ENCODE measurements at places on chromosomes 13 and 19. TPM values are rescaled to one million over a fixed set of nuclear protein-coding genes. Genes with fewer than 3 reads are reported as not detected.

TMC4 gene
- 1.3 TPM for total RNA-seq

ZNF723 gene
- total RNA-seq = not detected

SIGLEC5 gene
- total RNA-seq = 0.92 TPM

DNA sequence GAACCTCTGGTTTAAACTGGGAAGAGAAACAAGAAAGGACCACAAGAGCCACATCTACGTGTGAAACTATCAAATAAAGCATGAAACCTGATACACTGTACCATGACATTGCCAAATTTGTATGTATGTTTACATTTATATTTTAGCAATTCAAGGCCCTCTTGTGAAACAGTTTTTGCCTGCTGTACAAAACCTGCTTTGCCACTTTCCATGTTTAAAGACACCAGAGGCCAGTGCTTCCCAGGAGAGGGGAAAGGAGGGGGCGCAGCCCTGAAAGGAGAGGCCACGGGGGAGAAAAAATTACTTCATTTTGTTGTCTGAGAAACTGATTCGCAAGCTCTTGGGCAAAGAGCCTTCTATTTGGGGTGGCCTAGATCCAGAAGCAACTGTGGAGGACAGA is 124.8 kb downstream of the DCLK1 start:
- no peak overlapping the region for H3K27ac ChIP-seq
- H3K36me3 ChIP-seq = no peaks in the 10 kb centered on the region
- DNase-seq = no peak
- no peaks in the 10 kb centered on the region for H3K27me3 ChIP-seq
- no peak overlapping the region for H3K4me3 ChIP-seq

- no peak within 1 kb of the TSS for H3K27ac ChIP-seq
- no peak within 1 kb of the TSS for H3K4me3 ChIP-seq
- no peaks in the 10 kb centered on the region for H3K27me3 ChIP-seq
These were observed at the start of gene ELAVL3 for GRCh38 chr19:11480715-11481533. TSS of gene ELAVL3 (minus strand) at chr19:11481046. CDS start at chr19:11480608, 438 bp downstream.

GRCh38 chr19:45117167-45117594 is 24.2 kb downstream of the PPP1R37 start:
- no peak for DNase-seq
- H3K4me3 ChIP-seq = no peak overlapping the region
- H3K4me1 ChIP-seq = no peaks in the 10 kb centered on the region
- H3K27me3 ChIP-seq = no peaks in the 10 kb centered on the region
- no peaks in the 10 kb centered on the region for H3K36me3 ChIP-seq
- no peak overlapping the region for H3K27ac ChIP-seq

DNA sequence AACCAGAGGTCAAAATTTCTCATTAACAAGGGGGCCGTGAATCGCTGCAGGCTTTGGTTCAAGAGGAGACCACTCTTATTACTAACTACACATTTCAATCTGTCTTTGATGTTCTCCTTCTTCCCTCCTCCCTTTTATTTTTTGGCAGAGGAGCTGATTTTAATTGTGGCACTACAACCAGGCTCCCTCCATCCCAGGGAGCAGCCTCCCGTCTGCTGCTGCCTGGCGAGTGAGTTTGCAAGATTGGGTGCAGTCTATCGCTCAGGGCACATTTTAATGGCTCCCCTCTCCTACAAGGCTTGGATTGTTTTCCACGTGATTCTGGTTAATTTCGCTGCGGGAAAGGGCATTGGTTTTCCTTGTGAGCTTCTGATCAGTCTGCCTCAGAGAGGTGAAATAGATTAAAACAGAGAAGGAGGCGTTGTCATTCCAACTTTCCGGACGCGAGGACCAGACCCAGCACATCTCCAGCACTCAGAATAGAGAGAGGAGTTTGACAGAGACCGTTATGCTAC is 81.4 kb downstream of the KCTD15 start:
- H3K27ac ChIP-seq = no peak overlapping the region
- no peaks in the 10 kb centered on the region for H3K4me1 ChIP-seq
- no peaks in the 10 kb centered on the region for H3K36me3 ChIP-seq
- H3K27me3 ChIP-seq = no peaks in the 10 kb centered on the region
- no peak for DNase-seq

DNA sequence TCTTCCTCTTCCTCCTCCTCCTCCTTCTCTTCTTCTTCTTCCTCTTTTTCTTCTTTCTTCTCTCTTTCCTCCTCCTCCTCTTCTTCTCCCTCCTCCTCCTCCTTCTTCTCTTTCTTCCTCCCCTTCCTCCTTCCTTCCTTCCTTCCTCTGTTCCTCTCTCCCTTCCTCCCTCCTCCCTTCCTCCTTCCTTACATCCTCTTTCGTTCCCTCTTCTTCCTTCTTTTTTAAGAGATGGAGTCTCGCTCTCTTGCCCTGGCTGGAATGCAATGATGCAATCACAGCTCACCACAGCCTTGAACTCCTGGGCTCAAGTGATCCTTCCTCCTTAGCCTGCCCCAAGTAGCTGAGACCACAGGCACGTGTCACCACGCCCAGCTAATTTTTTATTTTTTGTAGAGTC is 13.2 kb downstream of the EHD2 start:
- peaks cover 12% of the 10 kb centered on the region for H3K4me1 ChIP-seq
- H3K27me3 ChIP-seq = no peaks in the 10 kb centered on the region
- no peak overlapping the region for H3K4me3 ChIP-seq

DNA sequence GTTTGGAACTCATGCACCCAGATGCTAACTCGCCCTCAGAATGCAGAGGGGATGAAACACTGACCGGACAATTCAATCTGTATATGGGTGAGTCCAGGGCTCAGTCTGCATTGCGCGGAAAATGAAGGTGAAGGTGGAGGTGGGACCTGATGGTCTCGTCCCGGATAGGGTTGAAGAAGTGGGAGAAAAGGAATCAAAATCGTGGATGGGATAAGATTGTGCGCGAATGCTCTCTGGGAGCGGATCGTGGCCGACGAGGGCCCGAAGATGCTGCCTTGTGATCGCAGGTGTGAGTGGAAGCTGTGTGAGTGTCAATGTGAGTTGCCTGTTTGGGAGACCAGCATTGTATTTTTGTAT is 594 bp upstream of the ZNF850 start:
- no peak for DNase-seq
- H3K27ac ChIP-seq = no peak overlapping the region
- H3K27me3 ChIP-seq = no peaks in the 10 kb centered on the region
- H3K4me3 ChIP-seq = peak overlapping the region; percentile 88
- no peaks in the 10 kb centered on the region for H3K36me3 ChIP-seq

- no peaks in the 10 kb centered on the region for H3K27me3 ChIP-seq
- H3K4me1 ChIP-seq = peaks cover 29% of the 10 kb centered on the region
- no peak overlapping the region for H3K27ac ChIP-seq
- no peaks in the 10 kb centered on the region for H3K36me3 ChIP-seq
- no peak for DNase-seq
These were observed 41.0 kb downstream of the MLLT1 start for GRCh38 chr19:6238643-6239281.

DNA sequence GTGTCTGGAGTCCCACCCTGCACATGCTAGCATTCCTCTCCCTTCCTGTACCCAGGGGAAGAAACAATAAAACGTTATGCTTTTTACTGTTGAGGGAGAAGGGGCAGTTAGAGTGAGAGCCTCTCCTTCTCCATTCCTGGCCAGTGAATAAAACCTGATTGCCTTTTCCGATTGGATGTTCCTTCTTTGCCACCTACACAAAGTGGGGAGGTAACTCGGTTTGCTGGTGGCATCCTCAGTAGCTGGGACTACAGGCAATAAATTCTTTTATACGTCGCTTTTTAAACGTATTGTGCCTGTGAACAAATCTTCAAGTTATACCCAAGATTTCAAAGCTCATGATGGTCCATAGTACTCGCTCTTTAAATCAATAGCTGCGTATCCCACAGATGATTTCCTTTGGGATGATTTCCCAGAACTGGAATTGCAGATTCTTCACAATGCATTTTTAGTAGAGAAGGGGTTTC is 660 bp upstream of the MVB12A start:
- H3K36me3 ChIP-seq = peaks cover 2% of the 10 kb centered on the region
- no peak for DNase-seq
- H3K4me1 ChIP-seq = peaks cover 13% of the 10 kb centered on the region
- H3K27me3 ChIP-seq = no peaks in the 10 kb centered on the region
- peak overlapping the region; percentile 90 for H3K4me3 ChIP-seq
- peak overlapping the region; percentile 36 for H3K27ac ChIP-seq

DNA sequence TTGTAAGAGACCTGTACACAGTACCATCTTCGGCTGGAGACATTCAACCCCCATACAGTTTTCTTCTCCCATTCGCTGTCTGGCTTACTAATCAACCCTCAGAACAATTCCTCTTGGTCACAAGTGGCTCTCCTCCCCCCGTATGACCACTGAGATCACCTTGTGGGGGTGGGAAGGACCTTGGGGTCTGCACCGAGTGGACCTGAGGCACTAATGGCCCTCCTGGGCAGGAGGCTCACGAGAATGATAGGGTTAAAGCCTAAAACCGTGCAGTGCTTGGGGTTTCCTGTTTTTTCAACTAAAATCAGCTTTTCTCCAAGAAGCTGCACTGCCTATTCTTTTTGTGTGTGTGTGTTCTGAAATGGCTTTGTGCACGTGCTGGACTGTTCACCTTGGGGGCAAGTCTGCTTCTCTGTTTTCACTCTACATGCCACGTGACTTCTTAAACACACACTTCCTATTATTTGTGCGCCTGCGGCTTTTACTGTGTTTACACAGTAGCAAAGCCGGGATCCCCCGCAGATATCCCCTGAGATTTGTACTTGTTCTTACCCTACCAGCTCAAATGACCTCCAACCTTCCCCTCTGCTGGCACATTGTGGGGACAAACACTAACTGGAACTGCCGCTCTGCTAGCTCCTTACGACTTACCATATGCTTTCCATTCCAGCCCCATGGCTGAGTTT is 12.3 kb downstream of the RBM26 start:
- H3K27me3 ChIP-seq = no peaks in the 10 kb centered on the region
- H3K36me3 ChIP-seq = no peaks in the 10 kb centered on the region
- DNase-seq = no peak
- H3K4me3 ChIP-seq = no peak overlapping the region
- no peak overlapping the region for H3K27ac ChIP-seq
- no peaks in the 10 kb centered on the region for H3K4me1 ChIP-seq

GRCh38 chr13:40304391-40304790 is 362.1 kb downstream of the FOXO1 start:
- H3K27ac ChIP-seq = no peak overlapping the region
- H3K36me3 ChIP-seq = no peaks in the 10 kb centered on the region
- H3K4me1 ChIP-seq = no peaks in the 10 kb centered on the region
- no peak overlapping the region for H3K4me3 ChIP-seq

Data from right lobe of liver (tissue), 6 donors.